ENCODE measurements at places on chromosomes 16 and 17. TPM values are rescaled to one million over a fixed set of nuclear protein-coding genes. Genes with fewer than 3 reads are reported as not detected.

DNA sequence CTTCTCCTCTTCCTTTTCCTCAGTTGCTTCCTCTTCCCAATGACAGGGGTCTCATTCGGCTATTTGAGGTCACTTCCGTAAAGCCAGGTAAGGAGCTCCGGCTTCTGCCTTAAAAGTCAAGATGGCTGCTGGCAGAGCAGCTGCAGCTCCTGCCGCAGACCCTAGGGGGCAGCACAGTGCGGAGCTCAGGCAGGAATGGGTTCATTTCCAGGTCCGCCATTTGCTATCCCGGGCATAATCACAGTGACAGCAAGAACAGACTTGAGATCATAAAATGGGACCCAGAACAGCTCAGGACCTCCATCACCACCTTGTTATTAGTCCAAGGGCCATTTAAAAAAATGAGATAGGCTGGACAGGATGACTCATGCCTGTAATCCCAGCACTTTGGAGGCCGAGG, 199.5 kb downstream of the ZNF18 start:
- no peak for DNase-seq

GRCh38 chr16:14302031-14302398, 230.9 kb downstream of the MRTFB start:
- DNase-seq = no peak

DNA sequence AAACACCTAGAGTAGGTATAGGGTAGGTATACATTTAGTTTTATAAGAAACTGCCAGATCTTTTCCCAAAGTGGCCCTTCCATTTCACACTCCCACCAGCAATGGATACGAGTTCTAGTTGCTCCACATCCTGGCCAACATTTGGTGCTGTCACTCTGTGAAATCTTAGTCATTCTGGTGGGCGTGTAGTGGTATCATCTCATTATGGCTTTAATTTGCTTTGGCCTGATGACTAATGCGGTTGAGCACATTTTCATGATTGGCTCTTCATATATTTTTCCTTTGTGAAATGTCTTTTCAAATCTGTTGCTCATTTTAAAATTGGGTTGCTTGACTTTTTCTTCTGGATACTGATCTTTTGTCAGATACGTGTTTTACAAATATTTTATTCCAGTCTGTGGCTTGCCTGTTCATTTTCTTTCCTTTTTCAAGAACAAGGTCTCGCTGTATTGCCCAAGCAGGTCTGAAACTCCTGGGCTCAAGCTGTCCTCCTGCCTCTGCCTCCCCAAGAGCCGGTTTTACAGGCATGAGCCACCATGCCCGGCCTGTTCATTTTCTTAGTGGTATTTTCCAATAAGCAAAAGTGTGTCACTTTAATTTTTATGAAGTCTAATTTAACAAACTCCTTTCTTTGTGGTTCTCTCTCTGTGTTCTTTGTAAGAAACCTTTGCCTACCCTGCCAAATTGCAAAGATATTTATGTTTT, 192.4 kb downstream of the SEC14L1 start:
- DNase-seq = no peak

FSCN2 gene
- polyA plus RNA-seq = 2.8 TPM

ARHGDIG gene
- polyA plus RNA-seq = 2.0 TPM

DPEP3 gene
- 0.08 TPM for polyA plus RNA-seq

EVI2B gene
- 2.4 TPM for polyA plus RNA-seq

All from left renal cortex interstitium (tissue), 4 donors.